ENCODE measurements at places on chromosomes 12 and 14.

DNA sequence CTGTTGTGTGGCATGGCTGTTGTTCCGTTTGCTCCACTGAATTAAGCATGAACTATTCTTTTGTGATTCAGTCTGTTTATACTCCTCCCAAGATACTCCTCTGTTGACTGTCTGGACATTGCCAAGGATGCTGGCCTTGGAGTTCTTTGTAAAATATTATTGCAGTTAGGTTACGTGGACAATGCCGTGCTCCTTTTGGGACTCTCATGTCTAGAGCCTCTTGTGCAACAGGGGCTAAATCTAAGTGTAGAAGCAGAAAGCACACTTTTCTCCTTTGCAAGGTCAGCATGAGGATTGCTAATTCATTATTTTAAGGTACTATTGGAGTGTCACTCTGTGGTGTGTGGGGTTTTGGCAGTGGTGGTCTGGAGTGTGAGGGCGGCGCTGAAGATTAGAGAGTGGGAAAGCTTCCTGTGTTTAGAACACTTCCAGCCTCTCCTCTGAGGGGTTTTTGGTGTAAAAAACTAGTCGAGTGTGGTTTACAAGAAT, 125.4 kb downstream of the SAMD4A start:
- no peak for DNase-seq

- no peak for DNase-seq
Observed at GRCh38 chr12:10400829-10401228, 8.7 kb downstream of the KLRC4 start.

- no peak for DNase-seq
Observed at GRCh38 chr14:53608369-53608768, 348.3 kb downstream of the BMP4 start.

DNA sequence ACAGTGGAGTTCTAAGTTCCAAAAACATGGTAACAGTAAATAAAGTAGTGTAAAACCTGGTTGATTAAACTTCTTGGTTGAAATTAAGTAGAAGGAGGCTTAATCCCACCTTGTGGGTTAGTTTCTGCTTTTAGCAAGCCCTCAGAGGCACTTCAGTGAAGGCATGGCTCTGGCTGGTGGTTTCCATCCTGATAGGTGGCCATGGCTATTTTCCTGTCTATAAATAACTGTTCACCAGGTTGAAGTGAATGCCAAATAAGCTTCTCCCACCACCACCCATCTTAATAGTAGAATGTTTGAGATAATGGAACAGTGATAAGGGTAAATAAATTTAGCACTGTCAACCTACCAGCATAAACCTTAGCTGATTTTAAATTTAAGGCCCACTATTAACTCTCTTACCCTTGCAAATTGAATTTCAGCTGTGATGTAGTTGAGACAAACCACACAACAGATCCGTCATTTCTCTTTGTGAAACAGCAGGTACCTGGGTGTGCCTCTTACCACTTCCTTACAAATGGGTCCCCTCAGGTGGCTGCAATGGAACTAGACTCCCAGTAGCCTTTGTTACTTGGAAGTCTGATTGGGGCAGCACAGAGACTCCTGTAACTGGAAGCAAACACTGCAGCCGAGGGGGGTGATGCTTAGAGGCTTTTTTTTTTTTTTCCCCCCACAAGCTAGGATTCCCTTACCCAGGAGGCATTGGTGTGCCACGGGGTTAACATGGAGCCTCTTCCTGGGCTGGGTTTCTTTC, 41.4 kb downstream of the DAAM1 start:
- DNase-seq: no peak

GRCh38 chr14:59465316-59466135, at the start of gene GPR135:
GPR135 (minus strand) TSS chr14:59465380; CDS start chr14:59465226, 154 bp downstream.
- peak; percentile 43 for DNase-seq

DNA sequence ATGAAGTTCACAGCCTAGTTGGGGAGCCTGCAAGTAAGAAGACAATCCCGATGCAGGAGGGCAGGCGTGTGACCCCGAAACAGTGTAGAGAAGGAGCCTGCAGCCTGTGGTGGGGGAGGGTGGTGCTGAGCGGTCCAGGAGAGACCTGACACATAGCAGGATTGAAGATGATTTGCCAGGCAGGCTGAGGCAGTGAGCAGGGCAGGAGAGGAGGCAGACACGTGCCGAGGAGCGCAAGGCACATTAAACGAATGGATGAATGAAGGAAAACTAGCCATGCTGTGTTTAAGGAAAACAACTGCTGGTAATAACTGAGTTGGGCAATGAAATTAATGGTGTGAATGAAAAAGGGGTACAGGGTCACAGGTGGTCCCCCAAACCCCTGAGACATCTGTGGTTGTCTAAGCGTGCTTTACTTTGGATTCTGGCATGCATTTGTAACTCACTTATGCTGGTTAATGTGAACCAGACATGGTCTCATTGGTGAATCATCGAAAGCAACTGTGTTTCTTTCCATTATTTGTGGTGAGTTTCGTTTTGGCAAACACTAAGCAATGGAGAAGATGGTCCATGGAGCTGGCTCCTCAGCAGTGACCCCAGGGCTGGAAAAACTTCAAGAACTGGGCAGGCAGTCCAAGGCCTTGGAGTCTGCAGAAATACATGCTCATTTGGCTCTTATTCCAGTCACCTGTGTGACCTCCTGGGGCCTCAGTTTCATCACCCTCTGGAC, 96.9 kb upstream of the EVL start:
- DNase-seq: no peak

DNA sequence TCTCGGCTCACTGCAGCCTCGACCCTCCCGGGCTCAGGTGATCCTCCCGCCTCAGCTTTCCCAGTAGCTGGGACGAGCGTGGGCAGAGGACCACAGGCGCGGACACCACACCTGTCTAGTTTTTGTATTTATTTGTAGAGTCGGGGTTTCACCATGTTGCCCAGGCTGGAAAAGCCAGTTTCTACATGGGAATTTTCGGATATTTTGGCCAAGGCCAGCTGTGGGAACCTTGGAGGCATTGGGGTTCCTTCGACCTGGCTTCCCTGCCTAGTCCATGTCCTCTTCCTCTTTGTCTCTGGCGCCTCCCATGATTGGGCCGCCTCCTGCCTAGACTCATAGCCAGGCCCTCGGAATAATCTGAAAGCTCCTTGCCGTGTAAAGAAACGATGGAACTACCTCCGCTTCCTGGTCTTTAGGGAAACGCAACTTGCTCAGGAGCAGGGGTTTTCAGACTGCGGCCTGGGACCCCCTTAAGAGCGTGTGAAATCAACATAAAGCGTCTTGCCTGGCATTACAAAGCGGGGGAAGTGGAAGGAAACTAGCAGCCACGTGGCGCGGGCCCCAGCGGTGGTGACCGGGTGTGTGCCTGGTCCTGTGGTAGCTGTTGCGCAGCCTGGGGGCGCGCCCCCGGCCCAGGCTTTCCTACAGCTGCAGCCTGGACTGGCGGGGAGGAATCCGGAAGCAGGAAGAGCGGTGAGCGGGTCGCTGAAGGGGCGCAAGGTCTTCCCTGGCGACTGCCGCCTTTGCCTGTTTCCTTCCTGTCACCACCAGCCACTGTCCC, 1.4 kb upstream of the HSP90AA1 start:
- peak; percentile 58 for DNase-seq

GRCh38 chr12:11650286-11651281, 1.1 kb downstream of the ETV6 start:
- DNase-seq: peak; percentile 53

DNA sequence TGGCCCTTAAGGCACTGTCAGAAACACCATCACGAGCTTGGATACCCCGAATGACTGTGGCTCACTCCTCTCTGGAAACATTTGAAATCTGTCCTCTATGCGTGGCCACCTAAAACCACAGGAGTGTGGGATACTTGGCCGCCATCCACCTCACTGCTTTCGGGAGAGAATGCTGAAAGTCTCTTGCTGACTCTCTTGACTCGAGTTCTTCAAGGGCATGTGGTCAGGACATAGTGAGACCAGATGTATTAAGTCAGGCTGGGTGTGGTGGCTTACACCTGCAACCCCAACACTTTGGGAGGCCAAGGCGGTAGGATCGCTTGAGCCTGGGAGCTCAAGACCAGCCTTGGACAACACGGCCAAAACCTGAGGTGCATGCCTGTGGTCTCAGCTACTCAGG, 174.7 kb upstream of the ALG10B start:
- DNase-seq: no peak

- no peak for DNase-seq
Observed at GRCh38 chr12:39892146-39892545, 213.7 kb downstream of the SLC2A13 start.

GRCh38 chr12:6697584-6698351, 2.8 kb downstream of the PIANP start:
- DNase-seq: peak; percentile 71

GRCh38 chr14:92108345-92109254, 2.2 kb upstream of the ATXN3 start:
- DNase-seq: no peak

- no peak for DNase-seq
Observed at GRCh38 chr12:81339071-81339470, 261.2 kb downstream of the ACSS3 start.

DNA sequence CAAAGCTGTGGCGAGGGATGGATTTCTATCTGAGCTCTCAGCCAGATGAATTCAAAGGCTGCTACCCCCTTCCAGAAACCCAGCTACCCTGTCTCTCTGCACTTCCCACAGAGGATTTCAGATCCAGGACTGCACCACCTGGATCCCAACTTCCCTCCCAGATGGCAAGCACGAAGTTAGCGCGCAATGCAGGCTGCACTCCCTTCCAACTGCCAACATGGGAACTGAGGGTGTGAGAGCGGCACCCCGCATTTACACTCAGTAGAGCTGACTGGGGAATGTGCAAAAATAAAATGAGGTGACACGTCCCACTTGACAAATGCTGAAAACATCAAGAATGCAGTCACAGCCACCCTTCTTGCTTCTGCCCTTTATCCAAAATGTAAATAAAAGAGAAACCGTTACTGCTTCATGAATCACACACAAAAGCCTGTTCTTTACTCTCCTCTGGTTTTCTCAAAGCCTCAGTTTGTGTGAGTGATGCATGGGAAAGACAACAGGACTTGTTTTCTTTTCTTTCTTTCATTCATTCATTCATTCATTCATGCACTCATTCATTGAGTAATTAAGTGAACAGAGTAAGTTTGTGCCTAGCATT, 85.7 kb downstream of the ITPK1 start:
- DNase-seq: no peak

DNA sequence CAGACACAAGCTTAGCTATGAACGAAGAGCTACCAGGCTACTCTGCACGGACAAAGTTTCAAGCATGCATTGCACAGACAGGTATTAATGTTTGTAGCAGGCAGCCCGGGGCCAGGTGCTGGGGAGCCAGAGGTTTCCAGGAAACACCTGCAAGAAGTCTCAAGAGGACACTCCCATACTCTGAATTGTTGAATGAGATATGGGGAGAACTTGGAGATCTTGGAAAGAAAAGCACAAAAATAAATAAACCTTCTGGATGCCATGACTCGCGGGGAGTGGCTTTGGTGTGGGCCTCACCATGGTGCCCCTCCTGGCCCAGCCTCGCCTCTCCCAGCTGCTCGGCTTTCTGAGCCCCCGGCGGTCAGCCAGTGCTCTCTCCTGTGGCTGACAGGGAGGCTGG, 186.8 kb downstream of the TTC7B start:
- DNase-seq: no peak

- no peak for DNase-seq
Observed at GRCh38 chr12:6542209-6543009, 8.1 kb downstream of the GAPDH start.

GRCh38 chr12:6858799-6859198, 6.8 kb downstream of the USP5 start:
- no peak for DNase-seq

GRCh38 chr12:68350753-68351152, 18.6 kb upstream of the MDM1 start:
- DNase-seq: no peak

DNA sequence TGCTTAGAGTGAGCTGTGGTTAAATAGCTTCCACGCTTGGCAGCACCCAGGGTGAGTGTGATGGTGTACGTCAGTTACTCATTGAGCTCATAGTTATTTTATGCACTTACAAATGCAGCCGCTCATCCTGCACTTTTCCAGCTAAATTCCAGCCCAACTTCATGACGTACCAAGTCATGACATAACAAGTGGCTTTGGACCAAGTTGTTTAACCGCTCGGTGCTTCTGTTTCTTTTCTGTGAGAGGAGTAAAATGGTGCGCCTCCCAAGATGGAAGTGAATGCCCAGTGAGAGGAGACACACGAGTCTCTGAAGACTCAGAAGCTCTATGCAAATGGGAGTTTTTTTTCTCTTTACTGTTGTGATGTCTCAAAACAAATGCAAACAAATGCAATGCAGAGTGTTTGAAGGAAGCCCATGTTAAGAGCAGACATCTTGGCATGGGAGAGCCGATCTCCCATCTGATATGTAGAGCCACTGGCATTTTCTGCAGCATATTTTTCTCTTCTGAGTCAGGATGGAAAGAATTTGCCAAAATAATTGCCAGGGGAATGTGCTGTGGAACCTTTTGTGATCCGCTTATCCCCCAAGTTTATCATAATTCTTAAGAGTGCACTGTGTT, 72.2 kb downstream of the FBXW8 start:
- no peak for DNase-seq

DNA sequence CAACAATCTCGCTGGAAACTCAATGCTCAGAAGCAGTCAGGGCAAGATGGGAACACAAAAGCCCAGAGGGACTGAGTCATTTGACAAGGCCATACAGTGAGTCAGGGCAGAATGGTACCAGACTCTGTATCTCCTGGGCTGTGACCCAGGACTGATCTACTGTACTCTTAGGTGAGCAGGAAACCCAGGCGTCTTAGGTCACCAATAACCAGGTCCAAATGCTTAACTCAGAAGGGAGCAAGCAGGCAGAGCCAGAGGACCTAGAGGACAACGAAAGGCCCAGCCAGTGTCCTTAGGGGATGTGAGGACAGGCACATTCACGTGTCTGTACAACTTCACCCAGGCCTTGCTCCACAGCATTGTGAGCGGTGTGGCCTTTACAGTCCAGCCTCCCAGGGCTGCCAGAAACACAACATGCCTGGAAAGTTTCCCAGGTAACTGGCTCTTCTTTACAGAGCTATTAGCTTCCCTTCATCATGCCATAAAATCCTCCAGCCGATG, 69.9 kb downstream of the ARL6IP4 start:
- no peak for DNase-seq

- DNase-seq: no peak
Observed at GRCh38 chr14:49294621-49295148, 291.5 kb downstream of the RPS29 start.

DNA sequence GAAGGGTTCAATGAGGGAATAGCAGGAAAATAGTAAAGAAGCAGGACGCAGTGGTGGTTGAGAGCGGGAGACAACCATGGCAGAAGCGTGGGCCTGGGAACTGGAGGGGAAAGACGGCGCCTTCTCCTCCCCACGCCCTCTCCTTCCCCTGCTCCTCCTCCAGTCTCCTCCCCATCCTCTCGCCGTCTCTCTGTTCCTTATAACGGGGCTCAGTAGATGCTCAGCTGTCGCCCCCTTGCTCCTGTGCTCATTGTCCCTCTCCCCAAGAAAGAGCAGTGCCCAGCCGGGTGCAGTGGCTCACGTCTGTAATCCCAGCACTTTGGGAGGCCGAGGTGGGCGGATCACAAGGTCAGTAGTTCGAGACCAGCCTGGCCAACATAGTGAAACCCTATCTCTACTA, 142.0 kb downstream of the BCL11B start:
- DNase-seq: no peak

- DNase-seq: peak; percentile 67
Observed at GRCh38 chr14:103562179-103562428, 353 bp downstream of the BAG5 start.

- no peak for DNase-seq
Observed at GRCh38 chr14:24463017-24463883, 20.7 kb upstream of the SDR39U1 start.

GRCh38 chr14:40847480-40847879, 759.2 kb upstream of the LRFN5 start:
- no peak for DNase-seq
